ENCODE measurements at places on chromosomes 7 and 10. TPM values are rescaled to one million over a fixed set of nuclear protein-coding genes. Genes with fewer than 3 reads are reported as not detected.

MORN4 gene
- 3.5 TPM for total RNA-seq

ADRB1 gene
- total RNA-seq = 3.3 TPM

DNA sequence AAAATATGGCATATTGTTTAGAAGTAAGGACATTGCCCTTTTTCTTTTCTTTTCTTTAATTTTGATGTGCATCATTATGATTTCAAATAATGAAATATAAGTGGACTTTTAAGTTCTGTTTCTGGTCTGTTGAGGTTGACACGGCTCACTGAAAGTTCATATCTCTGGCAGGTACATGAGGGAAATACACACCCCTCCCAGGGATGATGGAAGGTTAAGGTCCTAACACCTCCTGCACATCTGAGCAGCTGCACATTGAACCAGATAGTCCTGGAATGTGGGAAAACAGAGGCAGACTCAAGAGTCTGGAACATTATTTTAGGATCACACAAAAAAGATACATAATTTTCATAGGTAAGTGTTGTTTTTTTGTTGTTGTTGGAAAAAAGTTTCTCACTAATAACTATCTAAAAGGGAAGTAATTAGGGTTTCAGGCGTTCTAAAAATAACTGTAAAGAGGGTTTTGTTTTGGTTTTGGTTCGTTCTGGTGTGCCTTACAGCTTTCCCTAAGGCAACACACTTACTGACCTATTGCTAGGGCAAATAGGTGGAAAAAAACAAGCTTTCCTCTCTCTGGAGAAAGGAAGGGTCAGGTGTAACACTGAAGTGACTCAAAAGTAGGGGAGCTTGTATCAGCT, 201.2 kb upstream of the PRKCQ start:
- no peak for DNase-seq

DNA sequence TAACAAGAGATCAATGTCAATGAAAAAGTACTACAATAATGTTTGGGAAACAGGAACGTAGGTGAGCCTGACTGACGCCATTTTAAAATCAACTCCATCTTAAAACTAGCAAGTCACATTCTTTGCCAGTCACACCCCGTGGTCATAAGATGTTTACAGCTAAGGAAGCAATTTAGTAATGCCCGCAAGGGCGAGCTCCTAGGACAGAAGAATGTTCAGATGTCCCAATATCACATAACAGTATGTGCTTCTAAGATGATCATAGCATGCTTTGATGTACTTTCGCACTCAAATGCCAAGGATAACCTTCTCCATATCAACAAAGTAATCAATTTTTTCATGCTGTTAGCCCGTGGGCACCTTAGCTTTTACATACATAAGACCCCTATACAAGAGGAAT, 113.8 kb upstream of the EGFR start:
- peak; percentile 16 for DNase-seq

DNA sequence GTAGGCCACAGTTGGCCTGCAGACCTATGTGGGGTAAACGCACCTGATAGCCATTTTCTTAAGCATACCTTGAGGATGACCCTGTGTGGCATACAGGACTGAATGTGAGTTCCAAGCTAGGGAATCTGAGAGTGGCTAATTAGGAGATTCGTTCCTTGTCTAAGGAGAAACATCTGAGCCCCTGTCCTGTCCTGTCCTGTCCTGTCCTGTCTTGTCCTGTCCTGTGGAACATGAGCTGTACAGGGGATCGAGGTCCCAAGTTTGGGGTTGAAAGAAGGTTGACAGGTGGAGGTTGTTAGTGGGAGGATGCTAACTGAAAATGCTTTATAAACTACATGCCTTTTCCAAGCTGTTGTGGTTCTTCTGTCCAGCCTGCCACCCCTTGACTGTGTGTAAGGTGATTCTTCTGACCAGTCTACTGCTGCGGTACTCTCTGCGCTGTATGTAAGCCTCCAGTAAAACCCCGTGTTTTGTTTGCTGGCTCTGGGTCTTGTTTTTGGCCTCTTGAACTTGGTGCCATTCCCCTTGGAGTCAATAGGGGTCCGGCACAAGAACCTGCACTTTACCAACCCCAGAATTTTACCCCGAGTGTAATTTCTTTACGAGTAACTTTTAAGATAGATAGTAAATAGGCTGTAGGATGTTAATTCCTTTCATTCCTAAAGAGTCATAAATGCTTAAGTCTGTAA, 26.4 kb downstream of the ZNRF2 start:
- DNase-seq = no peak

- peak; percentile 43 for DNase-seq
These were observed 18.3 kb downstream of the KLLN start for GRCh38 chr10:87844837-87845623.
